ENCODE measurements at places on chromosomes 2 and 18.

GRCh38 chr2:130870161-130870485, 33.4 kb downstream of the ARHGEF4 start:
- no peak for DNase-seq

DNA sequence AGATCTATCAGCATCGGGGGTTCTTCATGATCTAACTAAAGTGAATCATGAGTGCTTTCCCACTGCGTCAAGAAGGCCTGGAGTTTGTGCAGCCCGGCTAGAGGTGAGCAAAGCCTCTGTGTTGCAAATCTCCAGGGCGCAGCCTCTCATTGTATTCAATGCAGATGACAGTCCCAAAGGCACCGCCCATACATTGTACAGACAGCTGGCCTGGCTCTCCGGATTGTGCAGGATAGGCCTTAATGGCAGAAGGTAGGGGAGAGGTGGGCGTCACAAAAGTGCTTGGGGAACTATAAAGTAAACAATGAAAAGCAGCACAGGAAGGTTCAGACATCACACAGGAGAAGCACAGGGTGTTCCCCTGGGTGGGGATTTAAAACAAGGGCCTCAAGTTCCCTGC, 907 bp upstream of the GYPC start:
- DNase-seq = no peak

GRCh38 chr18:60146220-60146960, 226.2 kb downstream of the MC4R start:
- no peak for DNase-seq

DNA sequence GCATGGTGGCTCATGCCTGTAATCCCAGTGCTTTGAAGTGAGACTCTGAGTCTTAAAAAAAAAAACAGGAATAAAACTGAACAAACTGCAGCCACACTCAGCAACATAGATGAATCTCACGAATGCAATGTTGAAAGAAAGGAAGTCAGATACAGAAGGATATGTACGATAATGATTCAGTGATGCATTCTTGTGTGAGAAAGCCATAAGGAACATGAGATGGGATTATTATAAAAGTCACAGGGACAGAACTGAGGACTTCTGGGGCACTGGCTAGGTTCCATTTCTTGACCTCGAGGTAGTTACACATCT, 56.9 kb upstream of the SMAD2 start:
- no peak for DNase-seq

DNA sequence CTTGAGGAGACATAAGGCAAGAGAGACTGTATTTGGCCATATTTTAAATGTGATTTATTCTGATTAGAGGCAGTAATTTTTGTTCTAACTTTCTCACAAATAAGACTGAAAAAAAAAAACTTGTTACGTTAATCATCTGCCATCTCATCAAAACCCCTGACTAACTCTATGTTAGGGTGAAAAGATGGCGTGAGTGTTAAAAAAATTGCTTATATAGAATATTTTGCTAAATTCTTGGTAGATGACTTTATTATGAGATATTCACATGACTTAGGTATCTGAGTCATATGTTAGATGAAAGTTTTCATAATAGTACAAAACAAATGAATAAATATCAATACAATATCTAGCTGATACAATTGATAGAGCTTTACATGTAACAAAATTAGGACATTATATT, 1508.7 kb upstream of the TMEFF2 start:
- no peak for DNase-seq

- no peak for DNase-seq
Measured at GRCh38 chr2:191856111-191856876, 9.4 kb upstream of the CAVIN2 start.

DNA sequence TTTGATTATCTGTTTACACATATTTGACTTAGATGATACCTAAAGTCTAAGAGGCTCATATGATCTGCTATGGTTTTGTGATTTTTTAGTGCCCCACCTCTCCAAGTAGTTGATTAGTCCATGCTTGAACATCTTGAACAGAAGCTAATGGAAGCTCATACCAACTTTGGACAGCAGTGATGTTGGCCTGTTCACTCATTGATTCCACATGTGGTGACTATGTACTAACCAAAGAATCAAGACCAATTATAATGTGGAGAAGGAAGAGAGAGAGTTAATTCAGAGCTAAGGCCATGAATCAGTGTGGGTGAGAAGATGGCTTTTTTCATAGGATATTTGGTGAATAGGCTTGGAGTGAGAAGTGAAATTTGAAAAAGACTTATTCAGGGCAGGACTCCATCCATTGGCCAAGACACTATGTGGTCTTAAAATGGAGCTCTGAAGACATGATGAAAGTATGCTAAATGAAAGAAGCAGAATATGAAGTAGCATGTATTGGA, 178.3 kb upstream of the TWIST2 start:
- DNase-seq = no peak

GRCh38 chr2:239065962-239066361, 218.1 kb downstream of the TWIST2 start:
- peak; percentile 37 for DNase-seq

- no peak for DNase-seq
Measured at GRCh38 chr2:229417916-229418315, 146.8 kb upstream of the PID1 start.

- no peak for DNase-seq
Measured at GRCh38 chr2:133530645-133531044, 37.6 kb downstream of the NCKAP5 start.

- no peak for DNase-seq
Measured at GRCh38 chr18:46296656-46297055, 192.5 kb downstream of the HAUS1 start.

DNA sequence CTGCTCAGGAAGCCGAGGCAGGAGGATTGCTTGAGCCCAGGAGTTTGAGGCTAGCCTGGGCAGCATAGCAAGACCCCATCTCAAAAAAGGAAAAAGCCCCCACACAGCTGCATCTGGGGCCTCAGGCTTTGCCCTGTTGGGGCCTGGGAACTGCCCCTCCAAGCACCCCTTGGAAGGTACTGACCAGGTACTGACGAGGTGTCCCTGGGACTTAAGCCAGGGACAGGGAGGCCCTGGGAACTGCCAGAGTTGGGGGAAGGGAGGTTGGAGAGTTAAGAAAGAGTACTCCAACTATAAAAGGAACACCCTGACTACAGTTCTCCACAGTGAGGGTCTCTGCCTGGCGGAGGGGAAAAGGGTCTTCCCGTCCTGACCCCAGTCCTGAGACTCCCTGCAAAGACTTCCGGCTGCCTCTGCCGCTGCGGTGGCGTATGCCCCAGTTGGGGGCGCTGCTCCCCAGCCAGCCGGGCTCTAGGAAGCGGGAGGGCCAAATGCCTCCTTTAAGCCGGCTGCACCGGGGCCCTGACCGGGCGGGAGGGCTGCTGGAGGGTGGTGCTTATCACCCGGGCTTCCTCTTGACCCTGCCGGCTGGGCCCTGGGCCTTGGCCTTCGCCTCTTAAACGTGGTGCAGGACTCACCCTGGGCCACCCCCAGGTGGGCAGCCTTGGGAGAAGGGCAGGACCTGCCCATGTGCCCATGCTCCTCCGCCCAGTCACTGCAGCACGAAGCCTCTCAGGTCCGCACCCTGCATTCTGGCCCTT, 12.8 kb downstream of the SLC30A3 start:
- DNase-seq = peak; percentile 60

DNA sequence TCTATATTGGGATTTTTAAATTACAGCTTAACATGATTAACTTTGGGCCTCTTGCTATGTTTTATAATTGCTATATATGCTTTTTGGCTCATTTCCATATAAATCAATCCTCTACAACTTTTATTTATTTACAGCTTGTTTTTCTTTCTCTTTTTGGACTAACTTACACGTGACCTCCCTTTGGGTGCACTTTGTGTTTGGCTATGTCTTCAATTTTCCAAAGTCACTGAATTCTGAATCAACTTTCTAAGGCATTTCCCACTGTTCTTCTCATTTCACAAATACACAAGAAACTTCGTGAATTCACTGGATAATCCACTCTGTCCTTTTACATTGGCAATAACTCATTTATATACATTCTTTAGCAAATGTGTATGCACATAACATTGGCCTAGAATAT, 5.4 kb upstream of the CPS1 start:
- no peak for DNase-seq

DNA sequence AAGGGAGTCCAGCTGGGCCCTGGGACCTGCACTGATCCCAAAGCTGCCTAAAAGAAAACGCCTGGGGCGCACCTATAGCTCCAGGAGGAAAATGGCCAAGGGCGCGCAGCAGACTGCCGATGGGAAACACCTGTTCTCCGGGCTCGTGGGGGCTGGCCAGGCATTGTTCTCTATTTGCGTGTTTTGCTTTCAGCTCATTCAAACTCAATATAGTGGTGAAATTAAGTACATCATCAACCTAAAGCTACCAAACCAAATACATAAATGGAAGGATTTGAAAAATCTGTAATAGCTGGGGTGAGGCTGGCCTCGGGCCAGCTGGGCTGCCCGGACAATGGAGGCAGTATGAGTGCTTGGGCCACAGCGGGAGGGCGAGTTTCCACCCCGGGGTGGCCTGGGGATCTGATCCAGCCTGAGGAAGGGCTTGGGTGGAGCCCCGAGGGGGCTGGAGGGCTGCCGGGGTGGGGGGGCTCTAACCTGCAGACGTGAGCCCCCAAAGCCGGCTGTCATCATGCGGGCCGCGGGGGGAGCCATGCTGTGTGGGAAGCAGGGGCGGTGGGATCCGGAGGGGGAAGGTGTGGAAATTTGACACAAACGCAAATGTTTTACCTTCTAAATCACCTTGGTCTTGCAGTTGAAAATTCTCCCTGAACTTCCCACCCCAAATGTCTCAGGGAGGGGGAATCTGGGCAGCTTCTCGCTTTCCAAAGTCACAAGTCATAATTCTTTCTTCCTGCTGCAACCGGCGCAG, 77.6 kb downstream of the ASB1 start:
- DNase-seq = no peak

DNA sequence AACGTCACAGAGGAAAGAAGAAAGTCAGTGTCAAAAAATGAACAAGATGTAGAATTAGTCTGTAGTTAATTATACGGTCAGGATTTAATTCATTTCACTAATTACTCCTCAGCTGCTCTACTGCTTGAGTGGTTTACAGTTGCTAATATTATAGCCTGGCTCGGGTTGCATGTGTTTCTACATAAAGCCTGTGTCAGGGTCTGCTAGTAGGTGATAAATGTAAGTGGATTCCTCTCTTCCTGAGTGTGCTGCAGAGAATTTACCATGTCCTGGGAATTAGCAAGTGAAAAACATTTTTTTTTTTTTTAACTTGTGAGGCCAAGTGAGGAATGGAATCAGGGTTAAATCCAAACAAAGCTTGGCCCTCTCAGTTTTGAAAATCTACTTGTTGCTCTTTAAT, 622.6 kb downstream of the EPHA4 start:
- DNase-seq = no peak

GRCh38 chr2:98730053-98730706, 752 bp downstream of the MGAT4A start:
- DNase-seq = peak; percentile 68

DNA sequence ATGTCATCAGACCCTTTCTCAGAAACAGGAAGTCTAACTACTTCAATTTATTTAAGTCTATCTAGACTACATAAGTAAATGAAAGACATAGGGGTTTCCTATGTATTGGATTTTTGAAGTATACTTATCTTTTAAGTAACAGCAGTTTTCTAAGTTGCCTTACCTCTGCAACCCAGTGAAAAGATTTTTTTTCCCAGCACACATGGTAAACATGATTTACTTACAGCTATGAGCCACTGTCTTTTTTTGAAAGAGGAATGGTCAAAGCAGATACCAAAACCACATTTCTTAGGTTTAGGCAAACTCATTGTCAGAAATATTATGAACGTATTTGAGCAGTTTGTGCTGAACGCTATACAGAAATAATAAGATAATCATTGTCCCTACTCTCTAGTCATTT, 78.7 kb upstream of the OTX1 start:
- DNase-seq = no peak

- DNase-seq = peak; percentile 30
Measured at GRCh38 chr18:12884406-12885323, 628 bp upstream of the PTPN2 start.

- no peak for DNase-seq
Measured at GRCh38 chr2:16973586-16974286, 308.1 kb upstream of the CYRIA start.

- peak; percentile 81 for DNase-seq
Measured at GRCh38 chr2:135913727-135914365, 37.6 kb upstream of the MCM6 start.

- no peak for DNase-seq
Measured at GRCh38 chr2:19874726-19875125, 27.1 kb downstream of the TTC32 start.

DNA sequence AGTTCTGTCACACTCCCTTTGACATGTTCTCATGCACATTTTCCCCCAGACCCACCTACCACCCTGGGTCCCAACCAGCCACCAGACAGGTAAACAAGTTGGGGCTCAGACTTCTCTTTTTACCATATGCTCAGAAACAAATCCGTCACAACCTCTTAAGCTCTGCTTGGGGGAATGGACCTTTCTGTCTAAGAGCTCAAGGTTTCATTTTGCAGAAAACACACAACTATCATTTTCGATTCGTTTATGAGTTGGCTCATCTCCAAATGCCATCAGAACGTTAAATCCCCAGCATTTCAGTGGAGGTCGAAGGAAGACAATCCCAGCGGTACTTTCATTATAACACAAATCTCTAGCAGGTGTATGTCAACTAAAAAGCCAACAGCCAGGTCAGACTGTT, 30.6 kb upstream of the NCK2 start:
- DNase-seq = no peak

- DNase-seq = no peak
Measured at GRCh38 chr2:119483395-119483753, 40.9 kb downstream of the SCTR start.

GRCh38 chr2:9762164-9762563, 81.1 kb upstream of the TAF1B start:
- DNase-seq = no peak

DNA sequence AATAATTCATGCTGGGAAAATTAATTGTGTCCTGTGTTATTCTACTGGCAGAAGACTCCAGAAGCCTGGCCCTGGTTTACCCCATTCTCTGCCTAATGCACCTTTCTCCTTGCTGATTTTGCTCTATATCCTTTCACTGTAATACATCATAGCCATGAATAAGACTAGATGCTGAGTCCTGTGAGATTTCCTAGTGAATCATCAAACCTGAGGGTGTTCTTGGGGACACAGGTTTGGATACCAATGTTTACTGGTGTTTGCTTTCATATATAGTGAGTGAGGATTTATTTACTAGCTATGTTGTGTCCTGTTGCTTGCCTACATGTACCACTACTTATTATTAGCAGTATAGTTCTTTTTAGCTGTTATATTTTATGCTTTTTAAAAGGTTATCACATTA, 6.5 kb downstream of the METTL5 start:
- no peak for DNase-seq

DNA sequence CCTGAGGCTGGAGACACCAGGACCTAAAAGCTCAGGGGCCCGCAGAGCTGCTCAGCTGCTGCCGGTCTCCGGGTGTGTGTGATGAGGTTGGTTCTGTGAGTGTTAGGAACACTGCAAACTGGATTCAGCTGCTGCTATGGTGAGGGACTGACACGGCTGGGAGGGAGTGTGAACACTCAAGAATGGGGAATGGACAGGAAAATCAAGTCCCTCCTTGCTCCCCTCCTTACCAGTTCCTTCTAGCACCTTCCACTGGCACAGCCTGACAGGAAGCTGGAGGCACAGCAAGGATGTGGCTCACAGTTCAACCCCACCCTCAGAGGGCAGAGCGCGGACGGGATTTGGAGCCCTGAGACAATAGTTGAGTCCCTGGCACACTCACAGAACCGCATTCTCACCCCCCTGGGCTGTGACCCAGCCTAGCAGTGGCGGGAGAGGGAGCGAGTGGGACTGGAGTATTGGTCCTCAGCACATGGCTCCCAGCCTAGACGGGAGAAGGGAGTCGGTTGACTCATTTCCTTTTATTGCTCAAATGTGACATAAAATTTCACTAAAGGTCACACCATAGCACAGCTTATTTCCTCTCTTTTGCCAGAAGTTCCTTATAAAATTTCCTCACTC, 42.5 kb downstream of the LRRC30 start:
- DNase-seq = no peak

GRCh38 chr2:112579241-112579640, 5.2 kb upstream of the CHCHD5 start:
- peak; percentile 33 for DNase-seq
